ENCODE measurements at places on chromosomes 5 and 9.

DNA sequence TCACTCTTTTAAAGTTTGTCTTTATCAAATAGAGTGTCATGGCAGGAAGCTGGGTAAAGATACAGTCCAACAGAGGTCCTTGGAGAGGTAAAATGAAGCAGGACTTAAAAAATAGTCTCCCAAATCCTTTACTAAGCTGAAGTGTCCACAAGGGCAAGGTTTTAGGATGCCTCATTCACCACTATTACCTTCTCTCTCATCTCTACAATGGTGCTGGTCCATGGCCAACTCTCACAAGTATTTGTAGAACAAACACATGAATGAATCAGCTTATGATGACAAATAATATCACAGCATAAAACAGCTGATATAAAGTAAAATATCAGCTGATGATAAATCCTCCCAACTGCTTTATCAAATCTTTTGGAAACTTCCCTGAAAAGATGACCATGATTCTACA is 162.3 kb upstream of the ZNF462 start:
- DNase-seq, result no peak

DNA sequence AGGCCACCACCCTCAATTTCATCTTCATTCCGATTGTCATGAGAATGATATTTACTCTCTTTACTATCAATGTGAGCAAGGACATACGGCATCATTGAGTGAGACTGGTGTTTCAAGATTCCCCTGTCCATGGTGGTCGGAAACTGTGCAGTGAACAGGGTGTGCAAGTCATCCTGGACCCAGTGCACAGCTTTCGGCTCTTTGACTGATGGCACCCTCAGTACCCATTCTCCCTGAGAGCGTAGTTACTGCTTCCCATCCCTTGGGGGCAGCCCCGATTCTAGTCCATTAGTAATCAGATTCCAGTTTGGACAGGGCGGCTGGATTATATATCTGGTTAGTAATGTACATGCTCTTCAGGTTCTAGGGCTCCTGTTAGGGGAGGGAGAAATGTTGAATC is 61.7 kb upstream of the SUB1 start:
- DNase-seq, result no peak

DNA sequence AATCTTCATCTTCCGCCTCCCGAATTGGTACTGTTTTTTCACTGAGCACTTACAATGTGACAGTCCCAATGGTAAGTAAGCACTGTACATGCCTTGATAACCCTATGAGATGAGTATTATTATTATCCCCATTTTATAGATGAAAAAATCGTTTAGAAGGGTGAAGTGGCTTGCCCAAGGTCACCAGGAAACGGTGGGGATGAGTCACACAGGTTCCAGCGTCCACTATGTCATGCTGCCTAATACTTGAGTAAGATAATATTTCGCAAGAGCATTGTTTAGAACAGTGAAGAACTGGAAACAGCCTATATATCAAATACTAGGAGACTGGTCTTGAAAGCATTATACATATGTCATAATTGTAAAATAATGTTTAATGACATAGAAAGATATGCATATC is 12.9 kb downstream of the HAND1 start:
- DNase-seq, result no peak

- no peak for DNase-seq
Observed at GRCh38 chr5:157740229-157740610, 3.3 kb upstream of the LSM11 start.

GRCh38 chr5:111013011-111013410 is 58.5 kb upstream of the TSLP start:
- DNase-seq, result no peak

DNA sequence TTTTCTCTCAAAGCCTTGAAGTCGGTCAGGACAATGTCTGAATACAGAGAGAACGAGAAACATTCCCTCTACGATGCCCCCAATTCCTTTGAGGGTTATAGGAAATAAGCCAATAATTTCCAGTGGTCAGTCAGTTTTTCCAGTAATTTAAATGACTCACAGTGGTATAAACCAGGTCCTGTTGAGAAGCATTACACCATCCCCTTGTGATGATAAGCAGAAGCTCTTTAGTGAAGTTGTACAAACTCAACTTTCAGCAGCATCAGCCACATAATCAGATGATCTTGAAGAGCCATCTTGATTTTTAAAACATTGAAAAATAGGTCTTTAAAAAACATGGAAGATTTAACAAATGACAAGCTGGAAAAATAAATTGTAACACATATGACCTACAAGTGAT is 173.9 kb upstream of the ZNF462 start:
- no peak for DNase-seq

DNA sequence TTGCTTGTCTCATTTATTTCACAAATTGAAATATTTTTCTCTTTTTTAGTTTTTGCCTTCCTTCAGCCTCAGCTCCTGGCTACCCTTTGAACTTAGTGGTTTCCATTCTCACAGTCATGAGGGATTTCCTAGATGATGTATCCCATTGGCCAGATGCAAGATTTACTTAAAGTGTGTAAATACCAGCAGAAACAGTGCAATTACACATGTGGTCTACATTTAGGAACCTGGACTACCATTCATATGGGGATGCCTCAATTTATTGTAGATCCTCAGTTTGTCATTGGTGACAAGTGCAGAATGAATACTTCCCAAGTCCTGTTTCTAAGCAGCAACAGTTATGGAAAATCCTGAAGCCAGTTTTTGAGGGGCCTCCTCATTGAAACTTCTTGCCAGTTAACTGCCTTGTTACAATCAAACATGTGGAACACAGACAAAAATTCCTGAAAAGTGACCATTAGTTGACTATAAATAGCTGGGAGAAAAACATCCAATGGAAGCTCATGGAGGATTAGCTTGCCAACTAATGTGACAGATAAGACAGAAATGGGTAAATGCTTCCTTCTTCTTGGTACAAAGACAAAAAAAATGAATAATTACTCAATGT is 113.6 kb upstream of the FER start:
- DNase-seq, result no peak

GRCh38 chr9:113559834-113560800 is 96.6 kb downstream of the RGS3 start:
- no peak for DNase-seq

DNA sequence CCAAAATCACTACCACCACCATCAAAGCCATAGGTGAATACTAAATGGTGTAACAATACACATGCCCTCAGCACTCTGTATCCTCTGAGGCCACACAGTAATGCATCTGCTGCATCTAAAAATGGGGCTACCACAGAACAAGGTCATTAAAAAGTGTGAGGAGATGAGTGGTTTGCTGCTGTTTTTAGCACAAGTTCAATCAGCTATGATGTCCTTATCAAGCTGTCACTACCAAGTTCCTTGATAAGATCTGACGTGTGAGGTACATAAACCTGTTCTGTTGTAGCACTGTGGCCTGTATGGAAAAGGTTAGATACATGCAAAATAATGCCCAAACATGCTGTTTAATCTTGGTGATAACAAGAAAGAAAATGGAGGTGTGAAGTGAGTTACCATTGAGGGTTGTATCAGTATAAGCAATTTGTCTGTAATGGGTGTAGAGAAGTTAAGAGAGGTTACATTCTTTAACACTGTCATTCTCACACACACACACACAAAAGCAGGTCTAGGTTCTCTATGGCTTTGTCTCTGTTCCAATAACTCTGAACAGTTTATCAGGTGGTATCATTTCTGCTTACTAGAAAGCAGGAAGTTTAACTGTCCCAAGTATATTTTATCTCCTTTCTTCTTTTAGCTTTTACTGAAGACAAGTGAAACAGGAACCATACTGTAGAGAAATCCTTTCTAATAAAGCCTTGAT is 252.9 kb downstream of the CWC27 start:
- no peak for DNase-seq

DNA sequence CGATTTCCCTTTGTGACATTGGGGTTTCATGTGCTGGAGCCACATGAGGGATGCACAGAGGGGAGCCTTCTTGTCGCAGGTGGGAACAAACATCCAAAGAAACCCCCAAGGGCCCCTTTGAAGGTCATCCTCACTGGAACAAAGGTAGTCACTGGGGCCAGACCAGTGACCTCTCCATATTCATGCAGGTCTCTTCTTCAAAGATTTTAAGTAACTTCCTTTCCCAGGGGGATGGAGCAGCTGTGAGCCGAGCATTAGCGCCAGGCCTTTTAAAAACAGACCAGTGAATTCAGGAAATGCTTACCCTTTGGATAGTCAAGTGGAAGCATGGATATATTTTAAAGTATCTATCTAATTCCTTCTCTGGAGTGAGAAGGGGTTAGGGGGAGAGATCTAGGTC is 33.0 kb downstream of the DAPK1 start:
- DNase-seq, result no peak

DNA sequence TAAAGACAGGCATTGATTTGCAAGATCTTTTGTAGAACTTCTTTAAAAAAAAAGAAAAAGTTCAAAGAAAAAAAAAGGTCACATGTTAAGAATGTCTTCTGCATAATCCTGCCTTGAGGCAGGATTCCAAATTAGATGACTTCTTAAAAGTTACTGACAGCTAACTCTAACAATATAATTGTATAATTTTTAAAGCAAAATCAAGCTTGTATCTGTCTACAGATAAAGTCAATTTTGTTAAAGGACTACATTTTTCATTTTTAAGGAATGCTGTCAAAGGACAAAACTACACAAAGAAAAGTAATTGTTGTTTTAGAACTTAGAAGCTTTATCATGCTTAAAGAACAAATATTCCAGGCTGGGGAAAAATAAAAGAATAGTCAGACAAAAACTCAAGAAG is 57.8 kb downstream of the MPDZ start:
- no peak for DNase-seq

DNA sequence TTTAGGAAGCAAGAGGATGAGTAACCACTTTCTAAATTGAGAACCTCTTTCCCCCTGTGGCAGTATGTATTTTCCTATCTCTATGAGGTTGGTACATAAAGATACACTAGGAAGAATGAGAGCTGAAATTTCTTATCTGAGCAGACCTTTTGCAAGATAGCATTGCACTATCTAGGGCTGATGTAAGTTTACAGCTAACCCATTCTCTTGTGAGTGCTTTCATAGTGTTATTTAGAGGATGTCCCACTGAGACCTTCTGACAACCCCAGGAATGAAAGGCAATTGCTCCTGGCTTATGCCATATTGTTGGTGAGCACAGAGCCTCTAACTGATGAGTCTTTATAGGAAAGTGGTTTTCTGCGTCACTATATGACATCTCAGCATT is 1209.3 kb upstream of the CDH6 start:
- no peak for DNase-seq

DNA sequence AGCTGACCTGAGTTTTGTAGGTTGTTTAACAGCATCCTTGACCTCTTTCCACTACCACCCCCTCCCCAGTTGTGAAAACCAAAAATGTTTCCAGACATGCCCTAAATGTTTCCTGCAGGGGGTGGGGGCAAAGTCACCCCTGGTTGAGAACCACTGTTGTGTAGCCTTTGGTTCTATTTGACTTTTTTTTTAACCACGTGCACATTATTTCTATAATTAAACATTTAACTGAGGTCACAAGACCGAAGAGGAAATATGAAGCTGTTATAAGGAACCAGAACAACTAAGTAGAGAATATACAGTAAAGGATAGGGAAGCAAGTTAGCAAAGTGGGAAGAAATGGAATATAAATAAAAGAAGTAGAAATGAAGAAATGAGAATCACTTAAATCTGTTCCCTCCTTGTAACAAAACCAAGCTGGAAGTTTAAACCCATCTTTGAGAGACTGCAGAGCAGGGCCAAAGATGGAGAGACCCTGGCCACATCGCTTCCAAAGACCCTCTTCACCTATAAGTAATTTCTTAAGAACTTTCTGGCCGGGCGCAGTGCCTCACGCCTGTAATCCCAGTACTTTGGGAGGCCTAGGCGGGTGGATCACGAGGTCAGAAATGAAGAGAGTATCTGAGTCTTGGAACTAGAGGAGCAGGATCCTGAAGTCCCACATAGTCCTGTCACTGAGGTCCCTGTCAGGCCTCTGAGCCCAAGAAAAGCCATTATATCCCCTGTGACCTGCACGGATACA is 14.4 kb downstream of the SIT1 start:
- DNase-seq, result no peak

DNA sequence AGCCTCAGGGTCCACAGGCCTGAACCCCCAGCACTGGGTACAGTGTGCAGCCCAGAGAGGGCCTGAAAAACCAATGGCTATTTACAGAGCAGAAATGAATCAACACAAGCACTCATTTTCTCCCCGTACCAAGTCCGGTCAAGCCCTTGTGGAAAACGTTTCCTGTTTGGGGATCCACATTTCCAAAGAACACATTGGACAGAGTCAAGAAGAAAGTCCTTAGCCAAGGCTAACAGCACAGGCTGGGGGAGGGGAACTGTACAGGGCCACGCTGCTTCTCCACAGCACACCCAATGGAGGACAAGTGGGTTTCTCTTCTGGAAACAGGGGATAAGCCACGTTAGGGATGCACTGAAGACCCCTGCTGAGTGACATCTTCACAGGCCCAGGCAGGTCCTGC is 62.3 kb downstream of the NSUN2 start:
- DNase-seq, result no peak

GRCh38 chr5:173953528-173954090 is 35.4 kb upstream of the C5orf47 start:
- no peak for DNase-seq

GRCh38 chr9:98961513-98962180 is 17.9 kb downstream of the COL15A1 start:
- no peak for DNase-seq

DNA sequence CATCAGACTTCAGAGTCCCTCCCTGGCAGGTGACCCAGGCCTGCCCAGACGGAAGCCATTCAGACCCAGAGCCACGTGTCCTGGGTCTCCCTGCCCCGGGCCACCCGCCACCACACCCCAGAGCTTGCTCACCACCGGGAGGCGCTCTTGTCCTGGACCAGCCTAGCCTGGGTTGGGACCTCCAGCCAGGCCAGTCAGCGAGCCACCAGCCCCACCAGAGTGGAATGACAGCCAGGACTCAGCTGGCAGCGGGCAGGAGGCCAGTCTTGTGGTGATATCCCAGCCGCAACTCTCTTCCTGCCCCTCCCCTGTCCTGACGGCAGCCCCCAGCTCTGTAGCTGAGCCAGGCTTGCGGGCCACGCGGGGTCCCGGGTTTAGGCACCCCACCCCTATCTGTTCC is 1.7 kb upstream of the PTGDS start:
- DNase-seq, result no peak

DNA sequence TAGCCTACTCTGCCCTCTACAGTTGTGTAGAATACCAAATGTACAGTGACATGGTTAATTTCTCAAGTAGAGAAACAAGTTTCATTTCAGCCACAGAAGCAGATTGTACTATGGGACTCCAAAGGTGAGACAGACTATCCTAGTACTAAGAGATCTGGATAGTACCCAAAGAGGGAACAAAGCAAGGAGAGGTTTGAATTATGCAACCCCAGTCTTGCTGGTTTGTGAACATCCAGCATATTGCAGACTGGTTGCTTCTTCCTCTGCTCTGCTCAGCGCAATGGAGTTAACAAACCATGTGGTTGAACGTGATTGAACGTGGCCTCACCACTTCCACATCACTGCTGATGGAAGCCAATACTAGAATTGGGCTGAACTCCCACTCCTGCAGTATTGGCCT is 43.3 kb upstream of the ALDOB start:
- DNase-seq, result no peak

DNA sequence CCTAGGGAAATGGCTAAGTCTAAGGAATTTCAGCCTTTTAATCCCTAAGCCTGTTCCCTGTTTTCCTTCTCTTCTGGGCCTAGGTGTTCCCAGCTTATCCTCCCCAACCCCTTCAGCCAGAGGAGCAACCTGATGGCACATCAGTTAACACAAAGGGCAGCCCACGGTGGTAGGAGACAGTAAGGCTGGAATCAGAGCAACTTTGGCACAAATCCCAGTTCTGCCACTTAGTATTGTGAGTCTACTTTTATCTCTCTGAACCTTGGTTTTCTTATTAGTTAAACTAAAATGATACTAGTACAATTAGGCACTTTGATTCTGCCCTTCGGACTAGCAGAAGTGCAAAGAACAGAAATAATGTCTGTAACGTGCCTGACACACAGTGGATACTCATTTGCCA is 246.8 kb downstream of the SAXO1 start:
- no peak for DNase-seq

Data from activated CD8-positive, alpha-beta memory T cell treated with anti-CD3 and anti-CD28 coated beads for 48 hours (primary cell).